Fibroblast of the aortic adventitia (primary cell): ENCODE measurements at places on chromosomes 2 and 18. TPM values are rescaled to one million over a fixed set of nuclear protein-coding genes. Genes with fewer than 3 reads are reported as not detected.

- DNase-seq, result no peak
Observed at GRCh38 chr2:23453836-23454460, 69.0 kb downstream of the KLHL29 start.

The ACVR1C gene
- 0.63 and 1.2 TPM in 2 replicates for total RNA-seq

DNA sequence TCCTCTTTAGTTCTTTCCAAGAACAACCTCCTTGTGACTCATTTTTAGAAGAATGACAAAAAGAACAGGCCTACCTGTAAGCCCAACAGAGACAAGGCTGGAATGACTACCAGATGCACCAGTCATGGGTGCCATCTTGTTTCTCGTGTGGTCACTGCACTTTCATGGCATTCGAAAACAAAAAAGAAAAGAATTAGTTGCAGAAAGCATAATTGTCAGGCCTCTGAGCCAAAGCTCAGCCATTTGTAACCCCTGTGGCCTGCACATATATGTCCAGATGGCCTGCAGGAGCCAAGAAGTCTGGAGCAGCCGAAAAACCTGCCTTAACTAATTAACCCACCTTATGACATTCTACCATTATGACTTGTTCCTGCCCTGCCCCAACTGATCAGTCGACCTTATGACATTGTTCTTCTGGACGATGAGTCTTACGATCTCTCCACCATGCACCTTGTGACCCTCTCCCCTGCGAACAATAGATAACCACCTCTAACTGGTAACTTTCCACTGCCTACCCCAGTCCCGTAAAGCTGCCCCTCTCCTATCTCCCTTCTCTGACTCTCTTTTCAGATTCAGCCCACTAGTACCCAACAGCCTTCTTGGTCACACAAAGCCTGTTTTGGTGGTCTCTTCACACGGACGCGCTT lies 13.9 kb upstream of the BUB1 start:
- no peak for DNase-seq

- peak; percentile 9 for DNase-seq
Observed at GRCh38 chr2:66805016-66805865, 370.3 kb downstream of the MEIS1 start.

The IL36RN gene
- not detected in 2 replicates for total RNA-seq

GRCh38 chr2:120804459-120804858 lies 68.8 kb downstream of the GLI2 start:
- no peak for DNase-seq

DNA sequence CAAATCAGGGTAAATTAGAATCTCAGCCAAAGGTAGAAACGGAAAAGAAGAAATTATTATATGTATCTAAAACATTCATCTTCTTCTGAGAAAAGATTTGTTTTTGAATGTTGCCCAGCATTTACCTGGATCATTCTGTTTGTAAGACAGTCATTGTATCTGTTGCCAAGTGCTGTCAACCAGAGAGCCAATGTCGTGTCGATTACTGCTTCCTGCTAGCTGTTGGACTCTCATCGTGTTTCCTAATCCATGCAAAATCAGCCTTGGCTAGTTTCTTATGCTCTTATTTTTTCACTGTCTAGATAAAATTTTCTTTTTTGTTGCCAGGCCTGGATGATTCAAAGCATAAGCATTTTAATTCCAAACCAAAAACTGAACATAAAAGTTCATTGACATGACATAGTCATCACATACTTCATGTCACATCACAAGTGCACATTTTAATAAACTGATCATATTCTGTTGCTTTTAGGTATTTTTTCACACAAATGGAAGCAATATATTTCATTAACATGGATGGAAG lies 202.3 kb downstream of the KCNH7 start:
- DNase-seq, result no peak

DNA sequence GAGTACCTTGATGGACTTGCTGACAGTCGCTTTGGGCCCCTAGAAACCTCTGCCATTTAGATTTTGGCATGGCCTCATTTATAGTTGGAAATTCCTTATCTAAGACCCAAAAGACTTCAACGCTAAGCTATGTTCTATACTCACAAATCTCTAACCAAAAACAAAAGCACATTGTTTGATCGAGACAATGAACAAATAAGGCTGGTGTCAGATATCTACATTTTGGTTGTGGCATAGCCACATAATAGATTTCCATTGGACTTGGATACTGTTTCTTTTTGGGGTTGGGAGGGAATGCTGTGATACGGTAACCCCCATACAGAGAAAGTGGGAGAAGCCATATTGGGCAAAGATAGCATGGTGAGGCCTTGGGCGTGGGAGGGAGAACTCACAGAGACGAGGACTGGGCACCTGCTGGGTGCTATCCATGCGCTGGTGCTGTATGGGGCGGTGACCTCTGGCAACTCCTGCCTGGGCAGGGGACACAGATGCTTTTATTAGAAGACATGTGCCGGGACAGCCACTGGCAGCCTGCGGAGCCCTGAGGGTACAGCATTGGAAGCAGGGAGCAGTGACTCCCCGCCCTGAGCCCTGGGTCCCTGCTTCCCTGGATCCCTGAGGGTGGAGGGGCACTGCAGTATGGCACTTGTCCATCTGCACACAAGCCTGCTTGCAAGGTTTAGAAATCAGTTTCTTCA lies 97.1 kb downstream of the ASAP2 start:
- DNase-seq, result no peak
